Left cardiac atrium (tissue), 4 donors: ENCODE measurements at places on chromosomes 2 and 18.

- no peak for DNase-seq
These were observed 46.4 kb upstream of the NARS1 start for GRCh38 chr18:57668021-57668420.

DNA sequence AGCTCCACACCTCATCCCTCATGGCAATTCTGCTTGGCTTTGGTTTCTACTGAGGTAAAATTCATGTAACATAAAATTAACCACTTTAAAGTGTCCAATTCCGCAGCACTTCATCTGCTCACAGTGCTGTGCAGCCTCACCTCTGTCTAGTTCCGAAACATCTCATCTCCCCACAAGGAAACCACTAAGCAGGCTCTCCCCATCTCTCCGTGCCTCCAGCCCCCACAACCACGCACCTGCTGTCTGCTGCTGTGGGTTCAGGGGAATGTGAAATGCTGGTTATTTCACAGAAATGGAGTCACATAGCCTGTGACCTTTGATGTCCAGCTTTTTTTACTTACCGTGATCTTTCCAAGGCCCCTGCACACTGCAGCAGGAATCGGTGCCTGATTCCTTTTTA is 7.7 kb upstream of the GPC1 start:
- no peak for DNase-seq

DNA sequence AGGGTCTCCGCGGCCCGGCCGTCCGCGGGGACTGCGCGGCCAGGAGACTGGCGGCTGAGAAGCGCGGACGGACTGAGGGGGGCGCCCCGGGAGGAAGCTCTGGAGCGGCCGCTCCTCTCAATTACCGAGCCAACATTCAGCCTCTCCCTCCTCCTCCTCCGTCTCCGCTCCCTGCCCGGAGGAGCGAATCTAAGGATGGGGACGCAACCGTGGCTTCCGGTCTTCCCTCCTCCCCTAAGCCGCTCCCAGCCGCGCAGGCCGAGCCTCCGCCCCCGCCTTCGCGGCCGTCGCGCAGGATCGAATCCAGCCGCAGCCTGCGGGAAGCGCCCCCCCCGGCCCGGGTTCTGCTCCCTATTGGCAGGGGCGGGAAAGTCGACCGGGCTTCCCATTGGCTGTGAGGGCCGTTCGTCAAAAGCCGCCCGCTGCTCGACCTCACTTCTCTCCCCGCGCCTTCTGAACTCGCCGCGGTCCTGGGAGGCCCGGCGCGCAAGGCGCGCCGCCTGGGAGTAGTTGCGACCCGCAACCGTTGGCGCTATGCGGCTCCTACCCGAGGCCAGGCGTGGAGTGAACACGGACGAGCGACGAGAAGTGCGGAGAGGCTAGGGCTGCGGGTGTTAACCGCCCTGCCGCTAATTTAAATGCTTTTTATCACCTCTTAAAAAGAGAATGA is at the start of gene HNRNPLL:
Gene HNRNPLL, minus strand, starts transcription at position 197 of the 670 bp plus-strand sequence. CDS start 302 bp downstream, outside the sequence.
- DNase-seq, result peak; percentile 98

DNA sequence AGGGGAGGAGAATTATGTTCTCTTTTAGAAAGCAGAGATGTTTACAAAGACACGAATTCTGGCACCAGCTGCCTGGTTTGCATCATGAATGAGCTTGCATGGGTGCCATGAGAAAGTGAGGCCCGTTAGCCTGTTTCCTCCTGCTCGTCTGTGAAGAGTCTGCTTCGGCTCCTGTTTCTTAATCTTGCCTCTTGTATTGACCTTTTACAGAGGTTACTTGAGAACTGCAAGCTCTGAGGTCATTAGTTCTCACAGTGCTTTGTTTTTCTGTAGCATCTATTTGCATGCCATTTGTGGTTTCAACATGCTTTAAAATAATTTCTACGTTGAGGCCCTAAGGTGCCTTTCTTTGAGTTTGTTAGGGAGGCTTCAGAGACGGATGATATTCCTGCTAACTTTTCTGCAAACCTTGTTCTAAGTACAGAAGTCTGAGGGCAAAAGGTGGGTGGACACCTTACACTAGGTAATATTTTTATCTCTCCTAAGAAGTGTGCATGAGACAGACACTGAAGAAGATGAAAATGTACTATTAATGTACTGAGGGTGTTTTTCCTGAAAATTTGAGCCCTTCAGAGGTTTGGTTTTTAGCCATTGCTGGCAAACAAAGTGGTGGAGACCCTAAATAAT is 53.4 kb upstream of the LINC00305 start:
- no peak for DNase-seq

DNA sequence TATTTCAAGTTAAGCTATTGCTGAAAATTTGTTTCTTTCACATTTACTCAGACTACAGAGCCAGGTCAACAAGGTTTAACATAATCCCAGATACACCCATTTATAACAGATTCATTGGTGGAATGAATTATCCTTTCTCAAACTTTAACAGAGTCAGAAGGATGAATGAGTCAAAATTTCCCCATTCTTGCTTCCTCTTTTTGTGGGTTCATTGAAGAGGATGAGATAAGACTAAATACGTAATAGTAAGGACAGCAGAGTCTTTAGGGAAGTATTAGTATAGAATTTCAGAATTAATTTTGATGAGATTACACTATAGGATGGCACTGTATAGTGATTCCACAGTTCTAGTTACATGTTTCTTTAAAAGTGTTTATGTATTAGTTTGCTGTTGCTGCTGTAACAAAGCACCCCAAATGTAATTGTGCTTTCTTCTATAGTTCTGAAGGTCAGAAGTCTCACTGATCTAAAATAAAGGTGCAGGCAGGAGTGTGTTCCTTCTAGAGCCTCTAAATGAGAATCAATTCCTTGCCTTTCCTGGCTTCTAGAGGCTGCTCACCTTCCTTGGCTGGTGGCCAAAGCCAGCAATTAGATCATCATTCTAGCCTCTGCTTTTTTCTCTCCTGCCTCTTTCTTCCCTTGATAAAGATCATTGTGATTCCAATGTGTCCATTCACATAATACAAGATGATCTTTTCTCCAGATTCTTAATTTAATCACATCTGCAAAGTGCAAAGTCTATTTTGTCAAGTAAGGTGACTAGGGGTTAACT is 309.3 kb upstream of the PIK3C3 start:
- no peak for DNase-seq

- DNase-seq, result no peak
These were observed 168.5 kb downstream of the DPP4 start for GRCh38 chr2:161905389-161906046.

DNA sequence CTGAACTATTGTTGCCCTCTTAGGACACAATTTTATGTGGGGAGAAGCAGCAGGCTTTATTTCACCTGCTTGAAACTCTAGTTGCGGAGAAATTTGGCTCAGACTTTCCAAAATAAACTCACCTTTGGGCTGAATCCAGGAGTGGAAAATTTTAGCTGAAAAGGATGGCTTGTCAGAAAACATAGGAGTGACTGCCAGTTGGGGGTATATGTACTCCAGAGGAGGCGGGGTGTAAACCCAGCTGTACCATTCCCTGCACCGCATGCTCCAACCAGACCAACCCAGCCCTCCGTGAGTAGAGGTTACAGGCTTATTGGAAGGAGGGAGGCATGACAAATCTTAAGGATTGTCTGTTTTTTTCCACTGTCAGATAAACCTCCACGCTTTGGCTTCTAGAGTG is 53.8 kb downstream of the PRKCE start:
- DNase-seq, result no peak

DNA sequence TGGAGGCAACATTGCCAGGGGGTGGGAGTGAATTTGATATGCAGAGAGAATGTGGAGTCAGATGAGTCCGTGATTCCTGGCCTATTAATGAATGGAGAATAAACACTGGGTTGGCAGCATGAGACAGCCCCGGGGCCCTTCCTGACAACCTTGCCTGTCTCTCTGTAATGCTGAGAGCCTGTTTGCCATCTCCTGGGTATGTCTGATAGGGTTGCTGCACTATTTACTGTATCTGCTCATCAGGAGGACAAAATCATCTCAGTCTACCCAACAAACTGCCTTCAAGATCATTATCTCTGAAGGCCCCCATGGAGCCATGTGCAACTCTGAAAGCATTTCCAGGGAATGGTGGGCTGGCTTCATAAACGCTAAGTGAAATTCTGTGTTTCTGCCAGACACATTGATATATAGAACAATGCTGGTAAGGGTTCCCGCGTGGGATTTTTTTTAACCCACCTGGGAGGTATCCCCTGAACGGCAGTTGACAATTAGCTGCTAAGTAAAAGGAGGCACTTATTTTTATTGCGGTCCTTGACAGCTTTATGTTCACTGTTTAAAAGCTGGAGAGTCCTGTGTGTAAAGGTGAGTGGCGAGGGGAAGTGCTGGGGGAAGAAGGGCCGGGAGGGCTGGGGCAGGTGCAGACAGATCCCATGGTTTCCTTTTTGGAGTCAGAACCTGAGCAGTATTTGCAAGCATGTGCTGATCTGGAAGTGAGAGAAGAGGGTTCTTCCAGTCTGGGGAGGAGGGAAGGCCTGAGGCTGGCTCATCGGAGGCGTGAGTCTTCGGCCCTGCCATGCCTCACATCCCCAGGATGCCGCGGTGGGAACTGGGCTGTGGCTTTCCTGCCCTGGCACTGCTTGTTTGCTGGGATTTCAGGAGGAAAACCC is 64.8 kb downstream of the ARHGAP25 start:
- no peak for DNase-seq

GRCh38 chr18:25814841-25815458 is 275.5 kb downstream of the SS18 start:
- DNase-seq, result no peak

- no peak for DNase-seq
These were observed 15.3 kb downstream of the LGALSL start for GRCh38 chr2:64469261-64469660.

GRCh38 chr18:67216846-67217245 is 299.7 kb downstream of the DSEL start:
- no peak for DNase-seq

DNA sequence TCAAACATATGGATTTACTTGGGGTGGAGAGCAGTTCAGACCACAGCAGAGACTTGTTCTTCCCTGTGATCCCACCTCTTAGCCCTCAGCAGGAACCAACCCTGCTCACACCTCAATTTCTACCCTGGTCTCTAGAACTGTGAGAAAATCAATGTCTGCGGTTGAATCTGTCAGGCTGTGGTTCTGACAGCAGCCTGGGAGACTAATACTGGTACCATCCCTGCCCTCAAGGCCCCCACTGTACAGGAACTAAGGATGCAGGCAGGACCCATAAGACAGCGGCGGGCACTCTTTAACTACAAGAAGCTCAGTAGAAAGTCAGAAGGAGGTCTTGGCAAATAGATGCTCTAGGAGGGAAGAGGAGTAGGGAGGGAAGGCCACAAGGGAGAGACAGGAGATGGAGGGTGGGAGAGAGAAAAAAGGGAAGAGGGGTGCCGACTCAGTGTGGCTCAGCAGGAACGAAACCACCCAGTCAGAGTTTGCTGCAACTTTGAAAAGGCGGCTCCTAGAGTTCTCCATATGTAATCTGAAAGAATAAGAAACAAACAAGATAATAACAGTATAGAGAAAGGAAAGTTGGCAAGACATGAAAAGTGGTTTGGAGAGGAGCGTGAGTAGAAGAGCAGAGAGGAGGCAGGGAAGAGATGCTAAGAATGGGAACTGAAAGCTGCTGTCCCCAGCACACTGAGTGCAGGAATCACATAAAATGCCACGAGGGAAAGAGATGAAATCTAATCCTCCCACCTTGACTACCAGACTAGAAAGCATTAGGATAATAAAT is 323.9 kb upstream of the ID2 start:
- no peak for DNase-seq

DNA sequence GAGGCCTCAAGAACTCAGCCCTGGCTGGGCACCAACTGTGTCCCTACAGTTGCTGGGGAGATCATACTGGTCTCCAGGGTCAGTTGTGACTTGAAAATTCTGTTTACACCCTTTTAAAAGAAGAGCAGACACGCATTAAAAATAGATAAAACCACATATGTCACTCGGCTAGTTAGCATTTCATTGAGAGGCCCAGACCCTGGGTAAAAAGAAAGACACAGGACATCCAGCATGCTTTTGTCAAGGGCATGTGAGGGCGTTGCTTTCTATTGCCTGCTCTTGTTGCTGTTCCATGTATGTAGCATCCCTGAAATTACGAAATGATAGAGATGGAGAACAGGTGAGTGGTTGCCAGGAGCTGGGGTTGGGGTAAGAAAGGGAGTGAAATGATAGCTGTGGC is 94.3 kb downstream of the SEPTIN10 start:
- DNase-seq, result no peak

DNA sequence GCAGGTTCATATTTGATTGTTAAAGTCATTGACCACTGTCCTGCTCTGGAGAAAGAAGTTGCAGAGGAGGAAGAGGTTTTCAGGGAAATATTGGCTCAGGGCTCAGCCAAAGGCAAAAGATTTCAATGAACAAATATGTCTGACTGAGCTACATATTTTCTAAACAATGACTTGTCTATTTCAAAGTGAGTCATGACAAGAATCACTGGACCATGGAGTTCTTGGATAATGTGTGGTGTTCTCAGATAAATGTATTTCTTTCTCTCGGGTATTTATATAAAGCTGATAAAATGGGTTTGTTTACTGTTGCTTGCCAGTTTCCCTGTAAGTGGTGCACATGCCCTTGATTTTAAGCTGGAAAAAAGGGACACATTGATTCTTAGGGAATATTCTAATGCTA is 34.3 kb upstream of the RMP24 start:
- DNase-seq, result no peak

DNA sequence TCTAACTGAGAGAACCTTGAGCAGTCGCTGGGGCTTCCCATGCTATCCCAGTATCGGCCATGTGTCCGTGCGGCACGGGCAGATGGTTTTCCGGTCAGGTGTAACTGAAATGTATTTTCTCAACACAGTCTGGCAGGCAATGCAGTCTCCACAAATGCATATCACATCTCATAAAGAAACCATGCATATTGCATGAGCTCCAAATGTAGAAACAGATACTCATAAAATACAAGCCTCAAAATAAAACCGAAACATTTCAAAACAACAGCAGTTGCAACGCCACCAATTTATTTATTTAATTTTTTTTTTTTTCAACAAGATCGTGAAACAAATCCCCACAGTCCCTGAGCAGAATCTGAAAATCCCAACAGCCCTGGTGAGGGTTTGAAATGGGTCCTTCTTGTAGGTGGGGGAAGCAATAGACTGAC is 299.4 kb downstream of the LPIN1 start:
- no peak for DNase-seq

GRCh38 chr2:71586471-71586870 is 133.1 kb downstream of the DYSF start:
- no peak for DNase-seq

DNA sequence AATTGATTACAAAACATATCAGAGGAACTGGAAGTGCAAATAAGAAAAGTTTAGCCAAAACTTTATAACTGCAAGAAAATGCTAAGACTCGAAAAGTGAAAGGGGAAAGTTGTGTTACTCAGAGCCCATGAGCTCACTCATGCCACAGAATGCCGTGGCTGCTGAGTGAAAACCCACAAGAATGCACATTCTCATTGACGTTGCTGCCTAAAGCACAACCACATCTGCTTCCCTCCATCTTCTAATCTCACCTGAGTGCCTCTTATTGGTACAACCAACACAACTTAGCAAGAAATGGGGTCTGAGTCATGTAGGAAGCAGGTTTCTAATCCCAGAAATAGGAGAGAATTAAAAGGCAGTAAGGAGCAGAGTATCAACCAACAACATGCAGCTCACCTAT is 259.7 kb downstream of the LNPK start:
- no peak for DNase-seq

GRCh38 chr2:866009-866680 is 84.5 kb upstream of the SNTG2 start:
- DNase-seq, result no peak

GRCh38 chr2:165281387-165281786 is 42.2 kb downstream of the SCN2A start:
- DNase-seq, result no peak
